Activated CD8-positive, alpha-beta T cell treated with anti-CD3 and anti-CD28 coated beads, Interleukin-2, amount 10 ng/mL, durations not matched to agents 7 days and 5 days (primary cell): ENCODE measurements at places on chromosomes 5 and 9. TPM values are rescaled to one million over a fixed set of nuclear protein-coding genes. Genes with fewer than 3 reads are reported as not detected.

The ARHGEF39 gene
- 17.3 TPM for total RNA-seq

The ATP10B gene
- total RNA-seq, result not detected

The UBQLN1 gene
- 95.8 TPM for total RNA-seq

The BHMT gene
- not detected for total RNA-seq

The LCN15 gene
- total RNA-seq, result not detected

The LCNL1 gene
- not detected for total RNA-seq

The CDH9 gene
- not detected for total RNA-seq

The C9orf72 gene
- 7.5 TPM for total RNA-seq

The TMEM252 gene
- not detected for total RNA-seq

The ANKRD55 gene
- total RNA-seq, result 0.37 TPM

The IL33 gene
- not detected for total RNA-seq

The SLC6A18 gene
- total RNA-seq, result not detected

The TMEM215 gene
- not detected for total RNA-seq

The CD274 gene
- total RNA-seq, result 4.0 TPM

The C5 gene
- 1.3 TPM for total RNA-seq

The LRRC26 gene
- total RNA-seq, result not detected

The TBC1D9B gene
- 70.5 TPM for total RNA-seq

The MPDZ gene
- not detected for total RNA-seq

The CSF1R gene
- not detected for total RNA-seq

The SPAAR gene
- total RNA-seq, result not detected

The DAB2 gene
- total RNA-seq, result not detected

The MOB3B gene
- total RNA-seq, result 2.5 TPM

The KCNN2 gene
- not detected for total RNA-seq

The OLFM1 gene
- not detected for total RNA-seq
